Activated T-helper 1 cell treated with anti-CD3 and anti-CD28 coated beads, Interleukin-2, amount 50 U/mL, for 16 hours (primary cell): ENCODE measurements at places on chromosomes 4 and X.
A peak's percentile ranks its signal among the peaks of the same experiment; 100 is the strongest.

DNA sequence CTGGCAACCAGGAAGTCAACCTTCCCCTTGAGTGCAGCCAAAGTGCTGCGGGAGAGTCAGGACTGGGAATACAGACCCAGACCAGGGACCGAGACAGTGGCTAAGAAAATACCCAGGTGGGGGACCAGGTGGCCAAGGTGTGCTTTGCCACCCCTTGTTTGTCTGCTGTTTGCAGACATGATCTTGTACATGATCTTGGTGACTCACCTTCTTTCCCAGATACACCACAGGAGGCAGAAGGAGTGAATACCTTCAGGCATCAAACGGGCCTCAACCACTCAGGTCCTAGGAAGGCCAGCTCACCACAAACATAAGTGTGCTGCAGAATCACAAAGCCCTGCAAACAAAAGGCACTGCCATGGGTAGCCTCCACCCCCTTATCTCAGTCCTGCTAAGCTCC is 62.0 kb downstream of the CNGA2 start:
- no peak for DNase-seq

GRCh38 chrX:20412871-20413486 is 146.3 kb upstream of the RPS6KA3 start:
- peak; percentile 16 for DNase-seq

DNA sequence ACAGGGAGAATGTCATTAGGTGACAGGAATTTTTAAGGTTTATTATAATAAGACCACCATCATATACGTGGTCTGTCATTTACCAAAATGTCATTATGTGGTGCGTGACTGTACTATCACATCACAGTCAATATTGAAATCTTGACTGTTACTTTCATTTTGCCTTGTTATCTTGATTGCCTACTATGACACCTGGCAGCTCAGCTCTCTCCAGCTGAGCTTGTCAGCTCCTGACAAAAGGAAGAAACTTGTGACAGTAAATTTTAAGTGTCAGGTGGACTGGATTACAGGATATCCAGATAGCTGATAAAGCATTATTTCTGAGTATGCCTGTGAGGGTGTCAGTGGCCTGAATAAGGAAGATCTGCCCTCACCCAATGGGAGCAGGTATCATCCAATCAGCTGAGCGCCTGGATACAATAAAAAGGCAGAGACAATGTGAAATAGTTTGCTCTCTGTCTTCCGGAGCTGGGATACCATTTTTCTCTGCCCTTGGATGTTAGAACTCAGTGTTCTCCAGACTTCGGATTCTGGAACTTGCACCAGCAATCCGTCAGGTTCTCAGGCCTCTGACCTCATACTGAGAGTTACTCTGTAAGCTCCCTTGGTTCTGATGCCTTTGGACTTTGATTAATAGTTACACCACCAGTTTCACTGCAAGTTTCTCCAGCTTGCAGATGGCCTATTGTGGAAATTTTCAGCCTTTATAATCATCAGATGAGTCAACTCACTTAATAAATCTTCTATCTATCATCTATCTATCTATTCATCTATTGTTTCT is 1454.7 kb upstream of the IGFBP7 start:
- DNase-seq, result no peak

- no peak for DNase-seq
Observed at GRCh38 chr4:186481998-186482790, 73.2 kb downstream of the MTNR1A start.

GRCh38 chrX:103999234-103999633 is 14.3 kb downstream of the H2BW1 start:
- no peak for DNase-seq

DNA sequence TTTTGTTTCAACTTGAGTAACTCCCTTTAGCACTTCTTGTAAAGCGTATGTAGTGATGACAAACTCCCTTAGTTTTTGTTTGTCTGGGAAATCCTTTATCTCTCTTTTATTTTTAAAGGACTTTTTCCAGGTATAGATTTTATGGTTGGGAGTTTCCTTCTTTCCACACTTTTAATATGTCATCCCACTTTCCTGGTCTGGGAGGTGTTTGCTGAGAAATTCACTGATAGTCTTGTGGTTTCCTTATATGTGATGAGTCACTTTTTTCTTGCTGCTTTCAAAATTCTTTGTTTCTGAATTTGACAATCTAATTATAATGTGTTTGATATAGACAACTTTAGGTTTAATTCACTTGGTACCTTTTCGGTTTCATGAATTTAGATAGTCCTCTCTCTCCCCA is 353.9 kb downstream of the GPAT3 start:
- no peak for DNase-seq

- DNase-seq, result peak; percentile 25
Observed at GRCh38 chr4:39976945-39977488, 694 bp downstream of the PDS5A start.

GRCh38 chr4:128770807-128771206 is 38.7 kb upstream of the JADE1 start:
- no peak for DNase-seq

DNA sequence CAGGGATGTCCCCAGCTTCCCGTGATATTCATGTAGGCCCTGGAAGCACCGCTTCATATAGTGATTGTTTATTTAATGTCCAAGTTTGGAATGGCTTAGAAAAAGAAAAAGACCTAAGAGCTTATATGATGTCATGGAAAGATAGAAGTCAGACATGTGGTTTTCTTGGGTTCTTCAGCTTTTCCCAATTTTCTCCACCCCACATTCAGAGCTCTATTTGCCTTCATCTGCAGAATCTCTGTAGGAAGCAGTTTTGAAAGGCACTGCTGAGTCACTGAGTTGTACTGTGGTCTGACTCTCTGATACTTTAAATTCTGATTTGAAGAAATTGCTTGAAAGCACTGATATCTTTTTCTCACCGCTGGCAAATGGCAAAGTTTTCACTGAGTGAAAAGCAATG is 120.6 kb upstream of the EDNRA start:
- no peak for DNase-seq

DNA sequence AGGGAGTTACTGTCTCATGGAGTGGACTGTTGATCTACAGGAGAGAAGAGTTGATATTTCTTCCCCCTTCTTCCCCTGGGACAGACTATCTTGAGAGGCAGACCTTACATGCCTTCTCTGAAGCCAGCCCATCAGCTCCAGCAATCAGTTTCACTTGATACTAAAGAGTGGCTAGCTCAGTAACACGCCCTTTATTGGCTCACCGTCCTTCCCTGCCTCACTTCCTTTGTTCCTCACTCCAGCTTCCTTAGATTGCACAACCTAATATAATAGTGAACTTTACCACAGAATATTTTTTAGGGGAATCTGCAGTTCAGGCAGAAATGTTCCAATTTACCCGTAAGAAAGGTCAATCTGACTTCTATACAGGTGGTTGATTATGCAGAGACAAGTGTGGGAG is 128.1 kb upstream of the NDP start:
- DNase-seq, result no peak

- peak; percentile 48 for DNase-seq
Observed at GRCh38 chr4:98663226-98664006, 5.0 kb upstream of the TSPAN5 start.

DNA sequence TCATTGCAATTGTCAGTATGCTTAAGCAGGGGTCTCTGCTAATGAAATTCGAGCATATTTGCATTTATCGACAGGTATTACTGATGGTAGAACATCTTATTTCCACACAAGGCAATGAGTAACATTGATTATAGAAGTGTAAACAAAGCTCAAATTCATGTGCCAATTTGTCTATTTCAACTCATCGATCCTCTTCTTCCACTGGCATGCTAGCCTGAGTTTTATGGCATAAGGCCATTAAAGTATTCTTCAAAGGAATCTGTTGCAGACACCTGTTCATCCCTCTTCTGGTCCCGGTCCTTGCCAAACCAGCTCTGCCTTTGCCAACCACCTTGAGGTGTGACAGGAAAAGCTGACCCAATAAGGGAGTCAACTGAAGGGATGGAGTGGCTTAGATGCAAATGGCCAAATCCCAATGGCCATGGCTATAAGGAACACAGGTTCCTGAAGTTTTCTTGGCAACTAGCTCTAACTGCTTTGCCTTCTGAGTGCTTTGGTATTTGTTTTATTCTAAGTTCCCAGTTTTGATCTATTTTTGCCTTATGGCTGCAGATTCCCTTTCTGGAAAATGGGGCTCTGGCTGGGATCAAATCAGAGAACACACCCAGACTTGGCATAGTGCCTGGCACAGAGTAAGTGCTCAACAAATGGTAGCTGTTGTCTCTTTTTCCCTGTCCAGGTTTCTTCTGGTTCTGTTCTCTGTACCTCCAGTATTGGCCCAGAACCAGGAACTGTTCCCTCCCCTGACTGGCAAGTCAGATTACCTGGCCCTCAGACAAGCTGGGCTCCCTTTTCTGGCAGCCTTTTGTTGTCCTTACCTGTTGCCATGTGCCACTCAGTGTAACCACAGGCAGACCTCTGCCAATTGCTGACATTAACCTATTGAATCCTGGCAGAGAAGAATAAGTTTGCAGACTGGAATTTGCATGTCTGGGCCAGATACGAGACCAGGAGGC is 63.1 kb downstream of the RTL9 start:
- DNase-seq, result no peak

DNA sequence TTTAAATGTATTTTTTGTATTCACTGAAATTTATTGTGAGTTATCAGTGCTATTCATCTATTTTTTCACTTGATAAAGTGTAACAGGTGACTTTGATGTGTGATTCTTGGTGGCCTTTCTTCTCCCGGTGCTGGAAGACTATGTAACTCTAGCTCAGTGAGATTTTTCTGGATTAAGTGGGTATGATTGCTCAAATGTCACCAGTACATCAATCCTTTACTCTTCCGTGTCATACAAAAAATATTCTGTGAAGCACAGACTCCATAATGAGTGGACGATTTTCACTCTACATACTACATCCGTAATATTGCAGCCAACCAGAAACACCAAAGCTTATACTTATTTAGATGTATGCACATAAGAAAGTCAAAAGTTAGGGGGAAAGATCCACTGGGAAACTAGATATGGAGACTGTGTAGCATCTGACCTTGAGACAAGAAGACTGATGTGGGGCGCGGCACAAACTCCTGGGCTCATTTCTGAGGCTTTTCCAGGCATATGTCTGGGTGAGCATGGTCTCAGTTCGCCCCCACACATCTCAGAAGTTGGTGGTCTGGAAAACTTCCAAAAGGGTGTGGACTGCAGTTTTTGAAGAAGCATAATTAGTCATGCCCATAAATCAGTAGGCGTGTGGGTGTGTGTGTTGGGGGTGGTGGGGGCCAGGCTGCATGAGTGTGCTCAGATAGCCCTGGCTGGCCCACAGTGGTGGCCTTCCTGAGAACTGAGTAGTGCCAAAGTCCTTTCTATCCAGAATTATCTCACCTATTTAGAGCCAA is 53.9 kb upstream of the TENM3 start:
- no peak for DNase-seq

- DNase-seq, result no peak
Observed at GRCh38 chr4:158327525-158327924, 117.2 kb downstream of the TMEM144 start.

DNA sequence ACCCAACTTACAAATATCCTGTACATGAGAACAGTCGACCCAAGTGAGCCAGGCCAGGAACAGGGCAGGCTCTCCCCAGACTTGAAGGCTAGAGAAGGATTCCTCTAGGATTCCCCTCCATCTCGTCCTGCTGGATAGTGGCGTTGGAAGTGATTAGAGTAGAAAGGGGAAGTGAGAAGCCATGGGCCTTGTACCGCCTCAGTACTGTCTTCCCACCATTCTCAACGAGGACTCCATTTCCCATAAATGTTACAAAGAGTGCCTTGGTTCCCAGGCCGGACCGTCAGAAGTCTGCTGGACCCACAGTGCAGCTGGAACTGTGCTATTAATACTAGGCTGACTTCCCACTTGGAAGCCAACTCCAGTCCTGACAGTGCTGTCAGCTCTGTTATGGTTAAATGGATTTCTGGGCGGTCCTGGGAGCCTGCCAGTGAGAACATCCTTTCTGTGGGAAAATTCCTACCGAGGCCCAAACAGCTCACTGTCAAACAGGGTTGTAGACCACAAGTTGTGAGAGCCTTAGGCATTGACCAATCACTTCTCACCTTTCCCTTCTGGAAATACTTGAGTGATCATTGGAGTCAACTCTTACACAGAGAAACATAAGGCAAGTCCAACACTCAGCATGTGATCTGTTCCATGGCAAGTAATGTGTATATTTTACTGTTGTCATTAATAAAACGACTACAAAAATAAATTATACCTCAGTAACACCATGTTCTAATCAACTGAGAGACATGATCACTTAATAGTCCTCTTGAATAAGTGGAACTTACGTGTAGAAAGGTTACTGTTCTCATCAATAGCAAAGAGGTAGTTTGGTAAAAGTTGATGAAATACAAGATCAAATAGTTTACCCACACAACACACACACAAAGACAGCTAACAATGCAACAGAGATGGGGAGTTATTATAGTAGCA is 58.4 kb downstream of the AMELX start:
- no peak for DNase-seq

DNA sequence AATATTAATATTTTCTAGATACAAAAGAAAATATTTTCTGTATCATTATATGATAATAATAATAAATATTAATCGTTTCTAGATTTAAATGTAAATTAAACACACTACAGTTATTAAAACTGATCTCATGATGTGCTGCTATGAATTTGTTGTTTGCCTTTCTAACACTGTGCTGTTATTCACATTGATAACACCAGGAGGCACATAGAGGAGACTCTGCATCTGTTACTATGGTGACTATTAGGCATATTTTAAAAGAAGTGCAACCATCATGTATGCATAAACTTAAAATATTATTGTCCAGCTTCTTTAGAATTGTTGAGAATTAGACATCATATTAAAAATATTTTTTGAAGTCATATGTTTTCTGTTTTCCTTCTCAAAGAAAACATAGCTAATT is 11.8 kb upstream of the PDGFC start:
- DNase-seq, result no peak

DNA sequence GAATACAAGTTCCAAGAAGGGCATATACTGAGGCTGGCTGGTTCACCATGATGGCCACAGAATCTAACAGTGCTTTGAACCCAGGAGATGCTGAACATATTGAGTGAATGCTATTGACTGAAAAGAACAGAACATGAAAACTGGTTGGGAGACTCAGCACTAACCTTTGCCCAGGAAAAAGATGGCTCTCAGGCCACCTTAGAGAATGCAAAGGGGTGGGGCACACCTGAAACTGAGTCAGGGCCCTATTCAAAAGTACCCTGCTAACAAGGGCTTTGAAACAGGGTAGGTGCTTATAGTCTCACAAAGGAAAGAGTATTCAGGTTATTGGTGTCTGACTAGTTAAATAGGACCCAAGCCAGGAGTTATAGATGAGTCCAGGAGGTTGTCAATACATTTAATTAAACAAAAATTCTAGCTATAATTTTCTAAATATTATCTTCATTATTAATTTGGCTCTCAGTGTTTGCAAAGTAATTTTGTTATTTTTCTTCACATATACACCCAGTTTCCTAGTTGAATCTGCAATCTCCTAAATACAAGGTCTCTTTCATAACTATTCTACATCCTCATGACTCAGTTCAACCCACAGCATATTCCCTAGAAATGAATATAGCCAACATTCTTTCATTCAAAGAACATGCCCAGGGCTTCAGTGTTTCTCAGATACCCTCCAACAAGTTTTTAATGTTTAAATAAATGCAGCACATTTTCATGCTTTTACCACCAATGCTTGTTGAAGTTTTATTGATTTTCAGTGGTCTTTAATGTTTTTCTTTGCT is 144.2 kb upstream of the RAPGEF2 start:
- no peak for DNase-seq
